ENCODE measurements at places on chromosomes 4 and X.

DNA sequence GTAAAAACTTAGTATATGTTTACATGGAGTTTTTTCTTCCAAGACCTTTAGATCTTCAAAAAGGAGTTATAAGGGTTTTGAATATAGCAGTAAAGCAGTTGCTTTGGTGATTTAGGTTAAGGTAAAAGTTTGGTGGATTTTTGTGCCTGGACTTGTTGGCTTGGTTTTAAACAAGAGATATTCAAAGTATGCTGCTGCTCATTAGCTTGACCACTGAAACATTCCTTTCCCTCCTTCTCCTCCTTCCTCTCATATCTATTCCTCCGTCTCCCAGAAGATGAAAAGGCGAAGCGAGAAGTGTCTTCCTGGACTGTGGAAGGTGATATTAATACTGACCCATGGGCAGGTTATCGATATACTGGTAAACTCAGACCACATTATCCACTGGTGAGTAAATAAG is 38.4 kb downstream of the METAP1 start:
- DNase-seq, result no peak

DNA sequence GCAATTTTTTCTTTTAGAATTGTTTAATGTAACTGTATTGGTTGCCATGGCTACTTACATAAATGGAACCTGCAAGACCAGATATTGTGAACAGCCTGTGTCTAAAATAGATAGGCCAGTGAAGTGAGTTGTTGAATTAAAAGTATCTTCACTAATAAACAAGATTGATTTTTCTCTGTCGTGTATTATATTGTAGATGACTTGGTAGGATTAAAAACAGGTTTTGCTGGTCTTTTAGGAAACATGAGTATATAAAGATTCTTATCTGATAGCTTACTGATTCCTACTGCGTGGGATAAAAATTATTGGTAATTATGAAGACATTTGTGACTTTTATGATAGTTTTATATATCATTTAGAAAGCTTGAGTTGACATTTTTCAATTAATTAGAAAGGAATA is 162.1 kb downstream of the KDM6A start:
- no peak for DNase-seq

- DNase-seq, result peak; percentile 21
Measured at GRCh38 chr4:17578482-17578891, 1.5 kb downstream of the LAP3 start.

- DNase-seq, result no peak
Measured at GRCh38 chrX:120309873-120310705, 1.2 kb downstream of the TMEM255A start.

DNA sequence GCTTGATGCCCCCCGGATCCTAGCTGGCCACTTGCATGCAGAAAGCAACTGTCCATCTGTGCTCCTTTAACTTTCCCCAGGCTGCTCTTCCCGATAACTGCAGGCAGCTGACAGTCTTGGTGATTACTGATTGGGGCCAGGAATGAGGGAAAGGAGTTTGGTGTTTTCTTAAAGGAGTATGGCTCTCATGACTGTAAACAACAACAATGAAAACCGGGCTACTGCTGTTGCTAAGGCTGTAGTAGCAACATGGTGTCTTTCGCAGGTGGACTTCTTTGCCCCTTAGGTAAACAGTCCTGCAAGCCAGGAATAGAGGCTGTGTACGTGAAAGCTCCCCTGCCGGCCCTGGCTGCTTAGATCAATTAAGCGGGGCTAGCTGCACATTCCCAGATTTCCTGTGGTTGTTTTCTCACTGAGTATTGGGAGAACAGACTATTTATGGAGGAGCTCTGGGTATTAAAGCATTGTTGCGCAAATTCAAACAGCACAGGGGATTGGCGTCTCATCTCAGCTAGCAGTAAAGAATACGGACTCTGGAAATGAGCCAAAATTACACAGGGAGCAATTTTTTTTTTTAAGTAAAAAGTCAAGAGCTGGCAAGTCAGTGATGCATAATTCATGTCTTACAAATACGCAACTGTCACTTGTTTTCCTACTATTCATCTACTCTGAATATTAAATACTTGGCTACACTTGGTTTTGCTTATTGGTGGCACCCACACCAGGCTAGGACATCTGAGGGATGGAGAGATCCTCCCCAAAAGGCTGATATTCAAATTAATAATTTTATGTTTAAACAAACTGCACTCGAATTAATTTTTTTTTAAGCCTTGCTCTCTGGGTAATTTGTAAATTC is 61.6 kb upstream of the NAP1L5 start:
- DNase-seq, result no peak

GRCh38 chr4:161651586-161651985 is 512.2 kb downstream of the FSTL5 start:
- DNase-seq, result no peak

GRCh38 chrX:11786862-11787261 is 28.8 kb downstream of the MSL3 start:
- no peak for DNase-seq

GRCh38 chr4:16916031-16916430 is 17.6 kb upstream of the LDB2 start:
- DNase-seq, result no peak

- no peak for DNase-seq
Measured at GRCh38 chr4:7420661-7421040, 14.1 kb downstream of the PSAPL1 start.

DNA sequence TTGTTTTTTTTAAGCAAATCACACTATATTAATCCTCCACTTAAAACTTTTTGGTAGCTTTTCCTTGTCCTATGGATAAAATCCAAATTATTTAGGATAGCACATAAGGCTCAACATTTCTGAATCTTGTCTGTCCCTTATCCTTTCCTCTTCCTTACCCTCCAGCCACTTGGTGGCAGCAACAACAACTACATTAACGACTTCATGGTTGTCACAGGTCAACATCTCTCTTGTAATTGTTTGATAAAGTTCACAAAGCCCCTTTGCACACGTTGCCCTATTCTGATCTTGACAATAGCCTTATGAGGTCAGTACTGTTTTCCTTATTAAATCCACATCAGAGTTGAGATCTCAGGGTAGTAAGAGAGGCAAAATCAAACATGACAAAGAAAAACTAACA is 269.0 kb upstream of the PABPC4L start:
- DNase-seq, result no peak

DNA sequence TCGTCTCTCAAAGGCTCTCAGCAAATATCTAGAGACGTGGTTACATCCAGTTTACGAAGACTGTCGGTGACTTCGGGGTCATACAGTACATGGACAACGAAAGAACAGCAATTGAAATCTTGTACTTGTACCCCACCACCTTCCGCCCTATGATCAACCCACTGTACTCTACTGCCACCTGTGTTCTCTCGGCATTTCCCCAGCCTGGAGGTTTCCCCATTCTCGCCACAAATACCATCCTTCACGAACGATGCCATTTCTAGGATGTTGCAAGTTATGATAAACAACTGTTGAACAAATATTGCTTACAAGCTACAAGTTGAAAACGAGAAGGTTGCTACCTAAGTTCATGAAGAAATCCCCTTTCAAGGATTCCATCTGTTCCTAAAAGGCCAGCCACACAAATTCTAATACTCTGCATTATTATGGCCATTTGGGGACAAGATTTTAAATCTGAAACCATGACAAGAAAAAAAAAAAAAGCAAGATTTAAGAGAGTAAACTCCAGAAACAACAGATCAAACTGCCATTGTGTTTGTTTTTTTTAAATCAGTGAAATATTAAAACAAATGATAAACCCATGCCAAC is 1.6 kb downstream of the APBB2 start:
- DNase-seq, result no peak

GRCh38 chr4:158172261-158173258 is at the start of gene GASK1B:
GASK1B (minus strand) TSS chr4:158173025; CDS start chr4:158171375, 1,650 bp downstream.
- DNase-seq, result no peak

GRCh38 chr4:102596532-102596931 is 95.4 kb downstream of the NFKB1 start:
- no peak for DNase-seq

GRCh38 chr4:6857009-6857882 is 52.4 kb upstream of the TBC1D14 start:
- DNase-seq, result no peak

GRCh38 chr4:153509724-153510123 is 43.6 kb downstream of the TMEM131L start:
- DNase-seq, result no peak

- DNase-seq, result no peak
Measured at GRCh38 chr4:77880784-77881183, 18.2 kb downstream of the MRPL1 start.

DNA sequence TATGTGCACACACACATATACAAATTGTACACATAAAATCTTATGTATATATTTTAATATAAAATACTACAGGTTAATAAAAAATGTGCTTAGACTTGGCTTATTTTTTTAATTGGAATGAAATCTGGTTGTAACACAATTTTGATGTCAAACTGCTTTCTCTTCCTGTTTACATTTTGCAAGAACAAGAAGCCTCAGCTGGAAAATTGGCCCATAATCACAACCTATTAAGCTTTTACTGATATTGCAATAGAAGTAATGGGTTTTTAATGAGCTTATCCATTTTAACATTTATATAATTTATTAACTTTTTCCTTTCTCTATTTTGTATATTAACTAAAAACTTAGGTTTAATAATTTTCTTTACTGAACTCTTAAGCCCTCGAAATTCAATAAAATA is 165.9 kb downstream of the PCDH10 start:
- no peak for DNase-seq

GRCh38 chr4:37687681-37688080 is 1.5 kb upstream of the RELL1 start:
- no peak for DNase-seq

- DNase-seq, result no peak
Measured at GRCh38 chr4:25493466-25493865, 116.4 kb downstream of the ANAPC4 start.

DNA sequence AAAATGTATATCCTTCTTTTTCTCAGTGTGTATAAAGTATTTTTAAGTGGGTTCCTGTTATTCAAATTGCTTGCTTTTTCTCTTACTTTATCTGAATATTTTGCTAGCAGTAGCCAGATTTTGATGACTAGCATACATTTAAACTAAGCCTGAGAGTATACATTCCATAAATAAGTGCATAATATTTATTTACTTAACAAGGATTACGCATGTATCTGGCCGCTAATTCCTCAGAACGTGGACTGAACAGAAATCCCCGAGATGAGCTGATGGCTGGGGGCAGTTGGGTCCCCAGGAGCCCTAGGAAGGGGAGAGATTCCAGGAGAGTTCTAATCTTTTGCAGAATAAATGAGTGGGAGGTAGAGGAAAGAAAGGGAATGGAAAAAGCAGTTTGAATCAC is 91.0 kb downstream of the PHOX2B start:
- no peak for DNase-seq

DNA sequence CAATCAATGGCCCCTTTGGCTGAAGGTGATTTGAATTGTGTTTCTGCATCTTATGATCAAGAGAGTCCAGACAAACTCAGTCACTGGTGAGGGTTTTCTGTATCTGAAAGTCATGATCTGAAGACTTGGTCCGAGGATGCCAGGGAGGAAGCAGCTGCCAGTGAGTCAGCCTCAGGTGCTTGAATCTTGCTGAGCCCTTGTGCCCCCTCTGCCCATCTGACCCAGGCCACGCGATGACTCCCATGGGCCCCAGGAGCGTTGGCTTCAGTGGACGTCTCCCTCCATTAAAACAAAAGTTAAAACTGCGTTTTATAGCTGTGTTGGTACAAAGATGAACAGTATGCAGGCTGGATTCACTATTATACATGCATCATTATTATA is 62.0 kb downstream of the HTRA3 start:
- no peak for DNase-seq

GRCh38 chr4:32417113-32417704 is 1697.0 kb downstream of the PCDH7 start:
- no peak for DNase-seq

DNA sequence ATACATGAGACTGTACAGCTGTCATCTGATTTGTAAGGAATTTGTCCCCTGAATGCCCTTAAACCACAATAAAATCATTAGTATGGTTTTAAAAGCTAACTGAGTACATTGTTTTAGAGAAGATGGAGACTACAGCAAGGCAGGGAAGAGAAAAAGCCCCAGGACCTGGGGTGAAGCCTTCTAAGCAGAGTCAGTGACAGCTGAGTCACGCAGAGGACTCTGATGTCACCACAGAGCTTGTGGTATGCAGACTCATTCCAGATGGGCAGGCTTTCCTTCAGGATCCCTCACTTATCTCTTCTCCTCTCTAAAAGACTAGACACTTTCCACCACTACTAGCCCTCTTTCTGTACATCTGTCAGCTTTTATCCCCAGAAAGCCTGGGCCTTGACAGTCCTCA is 97.1 kb upstream of the ATOH1 start:
- DNase-seq, result no peak

GRCh38 chr4:8760561-8760960 is 111.1 kb downstream of the HMX1 start:
- no peak for DNase-seq

DNA sequence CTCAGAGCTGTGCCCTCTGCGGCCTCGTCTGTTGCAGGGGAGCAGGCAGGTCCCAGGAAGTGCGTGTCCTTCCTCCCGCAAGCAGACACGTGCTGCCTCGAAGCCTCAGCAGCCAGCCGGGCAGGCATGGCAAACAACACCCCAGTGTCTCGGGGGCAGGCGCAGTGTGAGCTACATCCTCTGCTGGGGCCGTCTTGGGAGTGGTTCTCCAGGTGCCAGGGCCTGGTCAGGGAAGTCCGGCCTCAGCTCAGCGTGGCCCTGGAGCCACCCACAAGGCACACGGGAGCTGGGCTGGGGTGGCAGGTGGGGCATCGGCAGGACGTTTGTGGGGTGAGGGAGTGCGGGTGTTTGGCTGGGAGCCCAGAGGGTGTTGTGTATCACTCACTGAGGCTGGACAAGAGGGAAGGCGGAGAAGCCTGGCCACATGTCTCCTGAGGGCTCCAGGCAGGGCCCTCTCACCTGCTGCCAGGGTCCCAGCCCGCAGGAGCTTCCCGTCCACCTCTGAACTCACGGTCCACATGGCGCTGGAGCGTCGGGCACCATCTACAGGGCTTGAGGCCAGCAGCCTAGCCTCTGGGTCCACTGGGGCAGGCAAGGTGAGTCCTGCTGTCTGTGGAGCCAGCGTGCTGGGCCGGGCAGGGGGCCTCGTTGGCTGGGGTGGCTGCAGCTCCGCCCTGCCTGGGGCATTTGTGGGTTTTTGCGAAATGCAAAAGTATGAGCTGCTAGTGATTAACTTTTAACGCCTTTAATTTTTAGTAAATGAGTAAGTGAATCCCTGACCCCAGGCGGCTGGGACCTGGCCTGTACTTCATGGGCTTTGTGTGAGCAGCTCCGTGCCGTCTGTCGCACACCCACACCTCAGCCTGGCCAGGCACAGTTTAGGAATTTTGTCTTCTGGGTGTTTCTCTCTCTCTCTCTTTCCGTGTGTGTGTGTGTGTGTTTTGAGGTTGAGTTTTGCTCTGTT is 17.3 kb upstream of the UVSSA start:
- DNase-seq, result peak; percentile 34

- peak; percentile 85 for DNase-seq
Measured at GRCh38 chr4:89294573-89295269, 12.9 kb downstream of the GPRIN3 start.
